ENCODE measurements at places on chromosomes 6 and 20.

GRCh38 chr6:117956386-117956785, 49.3 kb downstream of the SLC35F1 start:
- DNase-seq = no peak

DNA sequence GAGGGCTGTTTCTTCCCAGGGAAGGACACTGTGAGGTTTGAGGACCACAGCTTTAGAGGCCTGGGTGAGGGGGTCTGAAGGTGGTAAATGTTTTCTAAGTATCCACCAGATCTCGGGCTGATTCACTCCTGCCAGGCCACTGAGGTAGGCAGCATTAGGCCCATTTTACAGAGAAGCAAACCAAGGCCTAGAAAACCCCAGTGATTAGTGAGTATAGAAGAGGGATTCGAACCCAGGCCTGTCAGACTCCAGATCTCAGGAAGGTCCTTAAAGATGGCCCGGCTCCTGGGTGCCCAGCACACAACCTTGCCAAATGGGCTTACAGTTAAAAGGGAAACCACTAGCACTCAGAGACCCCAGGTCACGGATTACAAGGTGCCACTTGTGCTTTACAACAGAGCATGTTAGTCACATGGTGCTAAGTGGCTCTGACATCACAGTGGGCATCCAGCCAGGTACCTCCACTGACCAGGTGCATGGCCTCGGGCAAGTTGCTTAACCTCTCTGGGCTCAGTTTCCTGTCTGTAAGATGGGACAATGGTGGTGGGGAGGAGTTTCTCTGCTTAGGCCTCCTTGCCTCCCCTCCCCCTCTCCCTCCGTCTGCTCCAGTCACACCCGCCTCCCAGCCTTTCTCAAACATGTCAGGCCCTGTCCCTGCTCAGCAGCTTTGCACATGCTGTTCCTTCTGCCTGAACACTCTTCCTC, 18.8 kb upstream of the SIRPA start:
- no peak for DNase-seq

DNA sequence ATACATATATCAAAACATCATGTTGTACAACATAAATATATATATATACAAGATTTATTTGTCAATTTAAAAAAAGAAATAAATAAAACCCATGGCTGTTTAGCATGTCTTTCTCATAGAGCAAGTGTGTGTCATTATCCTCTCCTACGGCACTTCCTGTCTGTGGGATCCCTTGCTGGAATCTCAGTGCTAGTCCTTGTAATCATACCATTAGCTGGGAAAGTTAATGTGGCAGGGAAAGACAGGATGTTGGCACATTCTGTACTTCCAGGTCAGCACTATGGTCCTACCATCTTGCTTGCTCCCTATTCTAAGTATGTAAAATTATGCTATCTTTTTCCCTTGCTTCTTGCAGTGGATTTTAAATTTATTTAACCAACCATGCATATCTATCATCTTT, 9.5 kb upstream of the SLC17A3 start:
- no peak for DNase-seq

- DNase-seq = no peak
These were observed 13.7 kb upstream of the CSE1L start for GRCh38 chr20:49032455-49032854.

DNA sequence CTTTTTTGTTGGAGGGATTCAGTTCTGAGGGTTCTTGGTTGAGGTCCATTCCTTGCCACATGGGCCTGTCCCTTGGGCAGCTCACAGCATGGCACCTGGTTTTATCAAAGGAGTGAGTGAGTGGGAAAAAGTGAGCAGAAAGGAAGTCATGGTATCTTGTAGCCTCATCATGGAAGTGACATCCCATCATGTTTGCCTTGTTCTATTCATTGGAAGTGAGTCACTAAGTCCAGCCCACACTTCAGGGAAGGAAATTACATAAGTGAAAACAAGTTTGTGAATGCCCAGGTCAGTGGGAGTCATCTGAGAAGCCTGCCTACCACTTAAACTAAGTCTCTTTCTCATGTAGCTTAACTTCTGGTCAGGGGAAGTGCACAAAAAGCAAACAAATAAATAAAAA, 32.8 kb upstream of the ZNFX1 start:
- DNase-seq = no peak

GRCh38 chr6:16468991-16469615, 230.7 kb downstream of the GMPR start:
- DNase-seq = no peak

GRCh38 chr6:16694781-16695578, 66.3 kb downstream of the ATXN1 start:
- no peak for DNase-seq

- no peak for DNase-seq
These were observed 14.2 kb downstream of the SMPDL3A start for GRCh38 chr6:122803171-122803661.

GRCh38 chr20:549722-550496, 6.3 kb upstream of the CSNK2A1 start:
- DNase-seq = no peak

GRCh38 chr20:41984031-41984430, 365.9 kb upstream of the CHD6 start:
- no peak for DNase-seq

DNA sequence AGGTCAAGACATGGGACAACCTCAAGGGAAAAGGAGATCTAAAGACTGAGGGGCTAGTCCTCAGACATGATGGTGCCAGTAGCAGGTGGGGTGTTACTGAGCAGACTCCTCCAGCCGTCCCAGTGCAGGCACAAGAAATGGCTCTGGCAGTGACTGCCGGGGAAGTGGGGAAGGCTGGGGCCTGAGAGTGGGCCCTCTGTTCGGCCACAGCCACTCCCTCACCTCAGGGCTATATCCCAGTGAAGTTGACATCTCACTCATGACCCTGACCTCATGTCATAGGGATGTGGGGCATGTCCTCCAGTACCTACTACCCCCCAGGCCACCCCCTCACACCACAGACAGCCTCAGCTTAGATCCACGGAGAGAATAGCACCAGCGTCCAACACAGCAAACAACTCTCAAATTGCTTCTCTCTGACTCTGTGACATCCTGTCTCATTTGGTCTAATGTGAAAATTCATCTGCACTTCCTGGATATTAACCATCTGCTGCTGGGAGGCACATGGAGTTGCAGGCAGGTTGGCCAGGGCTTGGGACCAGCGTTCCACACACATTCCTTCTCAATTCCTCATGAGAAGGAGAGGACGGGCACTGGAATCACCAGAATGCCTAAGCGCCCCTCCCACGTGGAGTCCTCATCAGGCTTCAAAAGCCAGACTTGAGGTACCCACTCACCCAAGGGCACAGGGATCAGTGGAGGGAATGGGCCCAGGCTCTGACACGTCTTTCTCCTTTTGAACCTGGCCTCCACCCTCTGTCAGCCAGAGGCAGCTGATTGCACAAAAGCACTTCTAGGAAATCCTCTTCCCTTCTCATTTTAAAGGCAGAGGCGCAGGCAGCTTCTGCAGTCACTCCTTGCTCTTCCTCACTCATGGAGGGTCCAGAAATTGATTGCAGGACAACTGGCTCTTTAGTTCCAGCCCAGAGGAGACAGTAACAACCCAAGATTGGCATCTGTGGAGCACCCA, 163.6 kb upstream of the CST7 start:
- no peak for DNase-seq

DNA sequence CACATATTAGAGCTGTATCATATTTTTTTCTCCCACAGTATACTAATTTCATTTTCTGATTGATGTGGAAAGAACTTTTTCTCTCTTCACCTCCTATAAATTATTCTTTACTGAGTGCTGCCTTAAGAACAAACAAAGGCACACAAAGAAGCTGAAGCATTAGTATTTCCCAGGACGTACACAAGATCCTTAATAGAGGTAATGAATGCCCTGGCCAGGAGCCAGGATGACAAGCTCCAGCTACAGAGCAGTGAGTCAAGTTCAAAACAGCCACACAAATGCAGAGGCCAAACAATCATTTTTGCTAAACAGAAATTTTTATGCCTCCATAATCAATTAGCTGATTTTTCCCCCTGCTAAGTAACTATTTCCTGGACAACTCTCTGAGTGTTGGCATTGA, 639.6 kb downstream of the EPHA7 start:
- DNase-seq = no peak

- DNase-seq = no peak
These were observed 28.5 kb downstream of the BACH2 start for GRCh38 chr6:90268178-90268577.

DNA sequence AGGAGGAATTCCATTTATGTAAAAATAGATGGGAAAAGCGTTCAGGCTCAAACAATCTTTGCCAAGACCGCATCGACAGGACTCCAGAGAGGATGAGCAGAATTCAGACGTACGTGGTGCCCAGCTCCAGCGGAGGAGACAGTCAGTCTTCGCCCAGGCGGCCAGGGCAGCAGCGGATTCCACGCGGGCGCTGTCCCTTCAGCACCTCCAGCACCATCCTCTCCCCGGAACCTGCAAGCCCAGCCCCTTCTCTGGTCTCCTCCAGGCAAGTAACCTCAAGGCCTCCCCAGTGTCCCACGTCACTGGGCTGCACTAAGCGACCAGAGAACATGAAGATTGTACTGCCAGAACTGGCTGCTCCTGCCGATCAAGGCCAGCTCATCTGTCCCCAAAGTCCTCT, 2.8 kb upstream of the KCNQ2 start:
- no peak for DNase-seq

- no peak for DNase-seq
These were observed 25.2 kb downstream of the FBXO30 start for GRCh38 chr6:145789443-145789842.

GRCh38 chr6:24584382-24584720, 61.6 kb downstream of the KIAA0319 start:
- DNase-seq = no peak

GRCh38 chr6:29968905-29969304, 26.6 kb downstream of the HLA-A start:
- no peak for DNase-seq

DNA sequence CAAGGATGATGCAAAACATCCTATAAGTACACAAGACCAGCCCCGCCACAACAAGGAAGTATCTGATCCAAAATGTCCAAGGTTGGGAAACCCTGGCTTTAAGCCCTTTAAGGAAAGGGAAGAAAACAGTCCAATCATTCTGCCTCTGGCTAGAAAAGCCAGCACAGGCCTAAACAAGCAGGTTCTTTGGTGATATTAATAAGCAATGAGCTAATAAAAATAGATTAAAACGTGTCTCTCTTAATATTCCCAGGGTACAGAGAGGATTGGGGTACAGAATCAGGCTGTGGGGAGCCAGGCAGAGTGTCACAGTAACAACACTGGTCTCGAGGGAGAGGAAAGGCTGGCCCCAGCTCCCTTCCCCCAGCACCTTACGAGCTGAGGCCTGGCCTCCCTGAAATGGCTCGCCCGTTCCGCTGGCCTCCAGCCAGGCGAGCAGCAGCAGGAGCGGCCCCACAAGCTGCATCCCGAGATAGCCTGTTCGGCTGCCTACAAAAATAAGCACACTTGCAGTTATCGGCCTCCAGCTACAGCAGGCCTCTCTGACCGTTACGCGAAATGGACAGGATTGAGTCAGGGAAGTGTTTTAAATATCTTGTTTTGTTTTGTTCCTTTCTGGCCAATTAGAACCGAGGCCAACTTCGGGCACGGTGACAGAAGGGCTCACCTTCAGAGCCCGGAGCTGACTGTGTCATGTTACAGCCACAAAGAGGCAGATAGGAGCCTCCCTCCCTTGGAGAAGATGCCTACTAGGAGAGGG, 4.0 kb upstream of the ZMYND8 start:
- no peak for DNase-seq

DNA sequence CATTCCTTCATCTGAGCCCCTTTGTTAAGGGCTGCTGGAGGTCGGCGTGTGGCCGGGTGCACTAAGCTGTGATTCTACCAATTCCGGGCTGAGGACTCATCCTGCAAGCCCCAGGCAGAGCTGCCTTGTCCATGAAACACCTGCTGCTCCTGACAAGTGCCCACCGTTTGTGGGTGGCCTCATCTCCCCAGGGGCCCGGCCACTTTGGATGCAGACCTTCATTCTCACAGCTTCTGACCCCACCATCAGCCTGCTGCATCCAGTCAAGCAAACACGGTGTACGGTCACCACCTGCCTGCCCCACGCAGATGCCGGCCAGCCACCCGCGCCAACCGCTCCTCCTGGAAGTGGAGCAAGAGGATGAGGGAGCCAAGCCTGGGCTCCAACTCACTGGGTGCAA, 382.7 kb downstream of the THBS2 start:
- DNase-seq = no peak

- DNase-seq = no peak
These were observed 2.0 kb downstream of the TSHZ2 start for GRCh38 chr20:52974179-52974594.

- DNase-seq = no peak
These were observed 55.7 kb upstream of the FRMD1 start for GRCh38 chr6:168134560-168135201.

DNA sequence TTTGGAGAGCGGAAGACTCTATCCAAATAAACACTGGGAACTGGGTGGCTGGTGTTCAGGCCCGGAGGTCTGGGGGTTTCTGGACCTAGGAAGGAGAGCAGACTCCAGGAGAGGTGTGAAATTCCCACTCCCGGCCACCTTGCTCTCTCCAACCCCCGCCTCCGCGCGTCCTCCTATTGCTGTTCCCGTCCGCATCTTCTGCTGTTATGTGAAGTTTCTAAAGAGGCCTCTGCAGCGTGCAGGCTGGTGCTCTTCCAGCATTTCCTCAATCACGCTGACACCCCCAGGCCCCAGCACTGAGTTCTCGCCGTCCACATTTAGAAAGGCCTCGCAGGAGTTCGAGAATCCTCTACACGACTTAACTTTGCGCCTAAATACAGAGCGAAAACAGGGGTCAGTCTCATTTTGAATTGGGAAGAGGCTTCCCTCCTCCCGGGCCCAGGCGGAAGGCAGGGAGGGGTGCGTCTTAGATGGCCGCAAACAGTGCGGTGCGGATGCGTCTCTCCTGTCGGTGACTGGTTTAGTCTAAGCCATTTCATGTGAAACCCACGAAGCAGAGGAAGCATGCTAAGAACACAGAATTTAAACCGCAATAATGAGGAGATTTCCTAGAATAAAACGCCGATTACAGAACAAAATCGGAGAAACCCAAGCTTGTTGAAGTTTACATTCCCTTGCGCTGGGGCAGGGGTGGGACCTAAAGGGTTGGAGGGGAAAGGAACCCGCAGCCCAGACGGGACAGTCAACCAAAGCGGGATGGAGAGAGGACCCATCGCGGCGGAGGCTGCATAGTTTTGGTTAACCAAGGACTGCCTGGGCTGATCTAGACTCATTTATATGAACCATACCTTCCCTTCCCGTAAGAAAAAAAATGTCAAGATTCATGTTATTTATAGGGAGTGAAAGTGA, 4.0 kb upstream of the FOXF2 start:
- DNase-seq = no peak

DNA sequence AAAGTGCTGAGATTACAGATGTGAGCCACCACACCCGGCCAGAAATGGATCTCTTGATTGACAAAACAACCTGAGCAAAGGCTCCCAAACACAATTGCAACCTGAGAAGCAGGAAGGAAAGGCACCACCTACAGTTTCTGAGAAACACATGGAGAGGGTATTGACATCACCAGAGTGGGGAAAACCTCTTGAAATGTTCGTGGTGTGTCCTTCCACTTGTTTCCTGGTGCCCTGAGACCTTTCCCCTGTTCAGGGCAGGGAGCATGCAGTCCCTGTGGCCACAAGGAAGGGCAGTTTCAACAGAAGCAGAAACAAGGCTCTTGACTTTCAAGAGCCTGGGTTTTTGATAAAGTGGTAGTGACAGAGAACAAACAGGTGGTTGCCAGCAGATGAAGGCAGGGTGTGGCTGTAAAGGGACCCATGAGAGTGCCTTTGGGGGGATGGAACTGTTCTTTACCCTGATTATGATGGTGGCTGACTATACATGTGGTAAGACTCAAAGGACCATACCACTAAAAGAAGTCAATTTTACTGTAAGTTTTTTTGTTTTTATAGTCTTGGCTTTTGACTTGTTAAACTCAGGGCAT, 3.2 kb upstream of the BPIFA1 start:
- DNase-seq = no peak

- no peak for DNase-seq
These were observed 164.8 kb downstream of the BACH2 start for GRCh38 chr6:90131614-90132423.
